CD4-positive, alpha-beta T cell treated with Interleukin-21 for 1 hour (primary cell): ENCODE measurements at places on chromosomes 2 and 18.

DNA sequence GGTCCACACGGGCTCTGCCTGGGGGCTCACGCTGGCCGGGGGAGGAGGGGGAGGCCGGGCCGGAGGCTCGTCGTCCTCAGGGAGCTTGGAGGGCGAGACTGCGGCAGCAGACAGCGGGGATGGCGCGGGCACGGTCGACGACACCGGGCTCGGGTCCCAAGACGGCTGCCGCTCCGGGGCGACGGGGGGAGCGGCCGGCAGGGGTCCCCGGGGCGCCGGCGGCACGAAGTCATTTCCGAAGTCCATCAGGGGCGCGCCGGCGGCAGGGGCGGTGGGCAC is 491 bp downstream of the RTN4 start:
- DNase-seq: no peak

DNA sequence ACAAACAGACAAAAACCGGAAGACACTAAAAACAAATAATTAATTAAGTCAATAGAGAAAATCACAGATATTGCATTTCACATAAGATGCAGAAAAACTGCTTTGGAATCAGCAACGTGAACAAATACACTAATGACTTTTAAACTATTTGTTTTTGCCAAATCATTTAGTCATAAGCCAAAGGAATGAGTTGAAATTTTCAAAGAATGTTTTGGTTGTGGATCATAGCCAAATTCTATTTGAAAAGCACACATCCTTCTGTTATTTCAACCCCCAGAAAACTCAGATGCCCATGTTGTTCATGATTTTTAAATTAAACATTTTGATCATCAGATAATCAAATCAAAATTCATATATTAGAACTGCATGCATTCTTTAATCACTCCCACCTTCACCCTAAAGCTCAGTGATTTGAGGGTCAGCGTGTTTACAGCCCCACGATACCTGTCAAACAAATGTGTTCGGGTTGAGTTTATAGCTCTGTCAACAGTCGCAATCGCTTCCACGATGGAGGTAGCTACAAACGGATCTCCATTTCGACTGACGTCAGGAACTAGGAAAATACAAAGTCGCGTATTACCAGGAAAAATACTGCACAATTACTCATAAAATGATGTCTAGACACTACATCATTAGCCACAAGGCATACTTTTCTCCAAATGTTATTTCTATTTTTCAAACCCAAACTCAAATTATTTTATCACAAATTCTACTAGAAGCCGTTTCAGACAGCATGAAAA is 90.2 kb downstream of the PXDN start:
- no peak for DNase-seq

DNA sequence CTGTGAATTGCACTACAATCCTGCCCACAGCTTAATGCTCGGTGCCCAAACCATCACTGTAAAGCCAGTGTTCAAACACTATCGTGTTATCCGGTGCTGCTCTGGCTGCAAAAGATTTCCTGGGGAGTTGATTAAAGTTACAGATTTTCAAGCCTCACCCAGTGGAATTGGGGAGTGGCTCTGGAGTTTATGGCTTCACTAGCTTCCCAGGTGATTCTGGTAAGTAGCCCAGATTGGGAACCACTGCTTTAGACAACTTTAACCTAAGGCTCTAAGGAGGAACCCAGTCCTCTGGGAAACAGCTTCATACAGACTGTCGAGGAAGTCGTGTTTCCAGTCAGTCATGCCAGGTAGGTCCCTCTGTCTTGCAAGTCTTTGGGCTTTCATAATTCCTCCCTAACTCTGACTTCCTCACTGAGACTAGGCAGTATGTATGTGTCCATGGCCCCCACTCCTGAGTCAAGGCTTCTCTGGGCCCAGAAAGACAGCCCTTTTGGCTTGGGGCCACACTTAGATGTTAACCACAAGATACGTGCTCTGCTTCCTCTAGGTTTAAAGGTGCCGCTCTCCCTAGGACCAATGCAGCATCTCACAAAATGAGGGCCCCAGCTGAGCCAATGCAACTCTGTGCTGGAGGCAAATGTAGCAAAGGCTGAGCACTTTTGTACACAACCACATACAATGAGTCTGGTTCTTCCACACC is 299.7 kb downstream of the PRKCE start:
- DNase-seq: no peak

GRCh38 chr2:116988303-116988702 is 826.2 kb upstream of the DDX18 start:
- no peak for DNase-seq

GRCh38 chr2:141529659-141530058 is 601.2 kb downstream of the LRP1B start:
- DNase-seq: no peak

DNA sequence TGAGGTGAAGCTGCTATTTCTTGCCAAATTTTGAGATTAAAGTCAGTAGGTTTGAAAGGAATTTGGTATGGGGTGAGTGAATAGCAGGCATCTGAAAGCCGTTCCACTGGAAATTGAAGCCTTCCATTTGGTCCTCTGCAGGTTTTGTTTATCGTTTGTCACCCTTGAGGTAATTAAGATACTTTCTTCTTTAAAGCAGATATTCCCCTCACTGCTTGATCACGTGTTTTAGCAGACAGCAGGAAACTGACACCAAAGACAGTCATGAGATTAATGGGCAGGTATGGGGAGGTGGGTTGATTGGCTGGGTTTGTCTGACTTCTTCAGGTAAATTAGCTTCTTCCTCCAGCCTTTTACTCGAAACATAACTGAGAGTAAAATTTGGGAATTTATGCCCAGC is 10.7 kb downstream of the LPIN1 start:
- DNase-seq: peak; percentile 76

- no peak for DNase-seq
These were observed 508.9 kb upstream of the LRATD1 start for GRCh38 chr2:14123436-14124103.

- no peak for DNase-seq
These were observed 457.9 kb downstream of the RIT2 start for GRCh38 chr18:42657551-42657950.

DNA sequence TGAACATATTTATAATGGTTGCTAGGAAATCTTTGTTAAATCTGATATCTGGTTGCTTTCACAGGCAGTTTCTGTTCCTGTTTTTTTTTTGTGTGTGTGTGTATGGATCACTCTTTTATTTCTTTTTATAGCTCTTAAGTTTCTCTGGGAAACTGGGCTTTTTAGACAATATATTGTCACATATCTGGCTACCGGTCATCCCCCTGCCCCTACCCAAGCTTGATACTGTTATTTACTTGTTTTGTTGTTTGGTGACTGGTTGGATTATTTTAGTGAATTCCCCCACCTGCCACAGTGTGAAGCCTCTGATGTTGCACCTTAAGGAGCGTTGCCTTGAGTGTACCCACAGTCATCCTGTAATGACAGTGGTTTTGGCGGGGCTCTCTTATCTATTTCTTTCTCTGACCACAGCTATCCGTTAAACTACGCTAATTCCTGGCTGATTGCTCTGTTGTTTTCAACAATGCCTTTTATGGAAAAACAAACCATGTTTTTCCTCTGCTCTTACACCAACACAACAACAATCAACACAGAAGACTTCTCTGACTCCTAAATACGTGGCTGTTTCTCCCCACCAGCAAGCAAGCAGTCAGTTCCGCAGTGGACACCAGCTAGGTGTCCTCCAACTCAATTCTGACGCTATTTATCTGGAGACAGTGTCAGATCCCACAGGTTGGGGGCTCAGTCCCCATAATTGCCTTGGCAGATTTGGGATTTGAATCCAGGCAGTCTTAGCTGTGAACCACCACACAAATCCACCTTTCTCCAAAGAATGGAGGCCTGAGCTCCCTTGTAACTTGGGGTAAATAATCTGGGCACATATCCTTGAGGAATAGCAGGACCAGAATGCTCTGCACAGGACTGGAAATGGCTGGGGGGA is 10.9 kb downstream of the GNLY start:
- DNase-seq: peak; percentile 72

GRCh38 chr2:36912695-36913094 is 53.6 kb downstream of the STRN start:
- no peak for DNase-seq

GRCh38 chr2:201383136-201383535 is 26.0 kb upstream of the FLACC1 start:
- DNase-seq: no peak

DNA sequence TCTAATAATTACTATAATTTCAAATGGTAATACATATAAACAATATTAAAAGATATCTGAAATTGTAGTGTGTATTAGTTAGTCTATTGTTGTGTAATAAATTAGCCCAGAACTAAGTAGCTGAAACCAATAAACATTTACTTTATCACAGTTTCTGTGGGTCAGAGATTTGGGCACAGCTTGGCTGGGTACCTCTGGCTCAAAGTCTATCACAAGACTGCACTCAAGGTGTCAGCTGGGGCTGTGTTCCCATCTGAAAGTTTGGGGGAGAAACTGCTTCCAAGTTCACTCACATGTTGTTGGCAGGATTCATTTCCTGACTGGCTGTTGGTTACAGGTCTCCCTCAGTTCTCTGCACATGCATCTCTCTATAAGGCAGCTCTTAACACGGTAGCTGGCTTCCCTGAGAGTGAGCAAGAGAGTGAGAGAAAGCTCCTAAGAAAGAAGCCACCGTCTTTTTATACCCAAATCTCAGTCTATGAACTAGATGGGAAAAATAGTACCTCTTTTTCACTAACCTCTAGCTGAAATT is 25.6 kb upstream of the WIPF1 start:
- no peak for DNase-seq

GRCh38 chr2:99662761-99663341 is 173.0 kb upstream of the REV1 start:
- no peak for DNase-seq

DNA sequence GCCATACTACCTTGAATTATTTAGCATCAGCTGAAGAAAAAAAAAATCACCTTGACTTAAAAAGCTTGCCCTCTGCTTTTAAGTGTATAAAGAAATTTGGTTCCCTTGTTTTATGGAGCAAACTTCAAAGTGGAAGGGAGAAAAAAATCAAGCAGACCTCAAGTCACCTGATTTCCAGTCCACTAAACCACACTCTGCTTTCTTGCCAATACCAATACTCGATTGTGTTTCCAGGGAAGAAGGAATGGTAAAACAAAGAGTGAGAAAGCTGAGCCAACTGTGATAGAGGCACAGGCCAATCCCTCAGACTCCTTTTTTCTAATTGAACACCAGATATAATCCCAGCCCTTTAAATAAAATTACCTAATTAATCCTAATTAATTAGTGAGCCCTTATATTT is 587.3 kb downstream of the ARHGAP15 start:
- no peak for DNase-seq

GRCh38 chr2:241137276-241138190 is 11.7 kb downstream of the PASK start:
- DNase-seq: no peak

DNA sequence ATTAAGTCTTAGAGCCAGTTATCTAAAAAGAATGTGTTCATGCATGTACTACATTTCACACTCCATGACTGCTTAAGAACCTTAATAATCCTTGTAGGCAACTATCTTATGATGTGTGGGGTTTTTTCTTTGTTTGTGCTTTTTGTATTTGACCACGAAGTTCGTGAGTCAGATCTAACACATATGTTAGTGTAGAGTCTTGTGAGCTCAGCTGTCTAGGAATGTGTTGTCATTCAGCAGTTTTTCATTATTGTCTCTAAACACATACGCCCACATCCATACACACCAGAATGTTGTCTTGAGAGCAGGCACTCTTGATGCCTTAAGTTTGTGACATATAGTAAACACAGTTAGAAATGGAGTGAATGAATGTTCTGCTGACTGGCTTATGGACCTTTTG is 38.4 kb downstream of the CAB39 start:
- no peak for DNase-seq

DNA sequence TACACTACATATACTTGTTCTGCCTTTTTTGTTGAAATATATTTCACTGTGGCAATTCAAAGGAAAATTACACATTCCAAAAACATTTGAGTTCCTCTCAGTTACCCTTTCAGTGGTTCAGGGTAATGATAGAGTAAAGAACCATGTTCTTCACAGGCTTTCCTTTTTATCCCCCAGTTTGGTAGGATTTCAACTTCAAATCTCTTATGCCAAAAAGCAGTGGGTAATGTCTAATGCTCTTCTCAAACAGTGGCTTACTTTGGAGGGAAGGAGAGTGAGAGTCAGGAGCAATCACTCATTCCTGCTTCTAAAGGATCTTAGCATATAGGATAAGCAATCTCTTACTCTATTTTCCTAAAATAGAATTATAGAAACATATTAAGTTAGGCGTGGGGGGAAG is 290.6 kb downstream of the ZEB2 start:
- DNase-seq: no peak

DNA sequence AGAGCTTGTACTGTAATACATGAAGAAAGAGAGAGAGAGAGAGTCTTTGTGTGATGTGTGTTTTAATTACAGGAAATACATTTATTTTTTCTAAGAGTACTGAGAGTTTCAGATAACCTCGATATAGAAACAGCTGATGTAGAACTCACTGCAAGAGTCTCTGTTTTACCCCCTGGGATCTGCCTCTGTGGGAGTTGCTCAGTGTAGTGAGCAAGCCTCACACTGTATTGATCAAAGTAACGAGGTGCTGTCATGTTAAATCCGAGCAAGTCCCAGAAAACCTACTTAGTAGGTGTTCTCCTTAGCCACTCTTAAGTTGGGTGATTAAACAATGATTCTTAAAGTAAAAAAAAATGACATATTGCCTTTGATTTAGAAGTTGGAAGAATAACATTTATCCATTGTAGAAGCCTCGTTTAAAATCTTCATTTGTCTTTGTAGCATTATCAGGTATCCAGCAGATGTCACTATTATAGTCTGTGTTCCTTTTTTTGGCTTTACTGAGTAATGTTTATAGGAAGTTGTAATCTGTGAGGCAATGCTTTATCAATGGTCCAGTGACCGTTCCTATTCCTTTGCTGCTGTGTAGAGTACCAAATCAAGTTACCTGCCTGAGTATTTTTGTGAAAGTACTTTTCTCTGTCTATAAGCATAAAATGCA is 219.0 kb downstream of the MYO3B start:
- no peak for DNase-seq

DNA sequence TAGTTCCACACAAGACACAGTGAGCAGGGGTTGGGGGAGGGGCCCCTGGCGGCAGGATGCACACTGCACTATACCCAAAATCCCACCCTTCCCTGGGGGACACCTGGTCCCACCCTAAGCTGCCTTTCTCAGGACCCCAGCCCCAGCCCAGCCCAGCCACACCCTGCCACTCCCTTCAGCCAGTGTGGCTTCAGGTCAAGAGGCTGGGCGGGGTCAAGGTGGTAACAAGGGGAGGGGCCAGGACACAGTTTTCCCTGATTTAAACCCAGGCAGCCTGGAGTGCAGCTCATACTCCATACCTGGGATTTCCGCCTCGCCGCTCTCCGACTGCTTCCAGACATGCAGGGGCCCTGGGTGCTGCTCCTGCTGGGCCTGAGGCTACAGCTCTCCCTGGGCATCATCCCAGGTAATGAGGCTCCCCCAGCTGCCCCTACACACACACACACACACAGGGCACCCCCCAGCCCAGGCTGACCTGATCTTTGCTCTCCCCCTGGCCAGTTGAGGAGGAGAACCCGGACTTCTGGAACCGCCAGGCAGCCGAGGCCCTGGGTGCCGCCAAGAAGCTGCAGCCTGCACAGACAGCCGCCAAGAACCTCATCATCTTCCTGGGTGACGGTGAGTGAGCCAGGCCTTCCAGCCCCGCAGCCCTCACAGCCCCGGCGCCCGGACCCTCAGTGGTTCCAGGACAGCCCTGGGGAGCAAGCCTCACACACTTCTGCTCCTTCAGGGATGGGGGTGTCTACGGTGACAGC is at the start of gene ALPG:
TSS of gene ALPG (plus strand) at position 289 of the 755 bp plus-strand sequence. CDS start at position 340, 51 bp downstream.
- DNase-seq: no peak

GRCh38 chr2:200862532-200863000 is 1.9 kb downstream of the CLK1 start:
- peak; percentile 82 for DNase-seq
